ENCODE measurements at places on chromosomes 4 and X.

DNA sequence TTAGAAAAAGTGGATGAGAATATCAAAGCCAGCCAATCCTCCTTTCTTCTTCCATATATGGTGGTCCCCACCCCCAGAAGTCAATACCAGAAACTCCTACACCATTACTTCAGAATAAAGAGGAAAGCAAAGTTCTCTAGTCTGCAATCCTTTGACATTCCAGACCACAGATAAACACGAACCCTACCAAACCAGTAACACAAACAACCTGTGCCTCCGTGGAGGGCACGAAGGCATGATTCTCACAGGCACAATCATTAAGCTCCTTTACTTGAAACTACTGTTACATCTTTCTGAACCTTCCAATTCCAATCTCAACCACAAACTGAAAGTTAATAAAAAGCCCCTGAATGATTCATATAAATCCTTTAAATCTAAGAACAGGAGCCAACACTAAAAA lies 16.3 kb downstream of the MAML3 start:
- no peak for DNase-seq

DNA sequence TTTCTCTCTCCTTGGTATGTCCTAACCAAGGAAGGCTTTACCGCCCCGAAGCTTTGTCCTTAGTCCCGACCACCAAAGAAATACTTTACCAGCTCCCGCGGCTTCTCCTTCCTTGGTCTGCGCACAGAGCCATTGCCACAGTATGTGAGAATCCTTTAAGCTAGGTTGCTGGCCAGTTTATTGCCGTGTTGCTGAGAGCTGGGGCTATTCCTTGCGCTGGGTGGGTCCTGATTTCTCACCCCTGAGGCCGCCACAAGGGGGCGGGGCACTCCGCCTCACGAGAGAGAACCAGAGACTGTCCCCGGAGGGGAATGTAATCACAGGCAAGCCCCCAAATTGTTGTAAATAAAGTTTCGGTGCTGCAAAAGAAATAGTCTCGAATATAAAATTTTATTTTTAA lies 331.0 kb upstream of the PCDH10 start:
- DNase-seq: no peak

DNA sequence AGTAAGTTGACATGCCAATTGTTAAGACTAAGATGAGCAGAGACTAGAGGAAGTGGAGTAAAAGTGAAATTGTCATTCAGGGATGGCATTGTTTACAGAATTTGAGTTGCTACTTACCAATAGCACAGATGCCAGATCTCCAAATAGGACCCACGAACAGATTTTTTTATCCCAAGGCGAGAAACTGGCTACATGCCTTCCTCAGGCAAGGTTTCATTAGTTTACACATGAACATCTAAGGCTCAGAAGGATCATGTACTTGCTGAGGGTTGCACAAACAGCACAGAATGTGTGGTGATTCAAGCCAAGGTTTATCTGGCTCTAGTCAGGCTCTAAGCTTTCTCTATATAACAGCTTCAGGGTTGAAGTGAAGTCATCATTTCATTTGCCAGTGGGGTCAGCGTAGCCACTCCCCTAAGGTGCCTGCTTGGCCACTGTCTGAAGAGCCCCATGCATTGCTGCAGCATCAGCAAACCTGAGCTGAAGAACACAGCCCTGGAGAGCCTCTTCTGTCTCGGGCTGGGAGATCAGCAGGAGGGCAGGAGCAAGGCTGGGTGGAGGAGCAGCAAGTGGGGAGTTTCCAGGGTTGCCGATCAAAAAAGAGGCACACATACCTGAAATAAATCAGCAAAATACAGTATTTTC lies 193.0 kb upstream of the LCORL start:
- DNase-seq: no peak

- DNase-seq: no peak
These were observed 1821.7 kb downstream of the ARAP2 start for GRCh38 chr4:34422472-34423175.

GRCh38 chr4:151955721-151956380 lies 195.0 kb upstream of the GATB start:
- no peak for DNase-seq

DNA sequence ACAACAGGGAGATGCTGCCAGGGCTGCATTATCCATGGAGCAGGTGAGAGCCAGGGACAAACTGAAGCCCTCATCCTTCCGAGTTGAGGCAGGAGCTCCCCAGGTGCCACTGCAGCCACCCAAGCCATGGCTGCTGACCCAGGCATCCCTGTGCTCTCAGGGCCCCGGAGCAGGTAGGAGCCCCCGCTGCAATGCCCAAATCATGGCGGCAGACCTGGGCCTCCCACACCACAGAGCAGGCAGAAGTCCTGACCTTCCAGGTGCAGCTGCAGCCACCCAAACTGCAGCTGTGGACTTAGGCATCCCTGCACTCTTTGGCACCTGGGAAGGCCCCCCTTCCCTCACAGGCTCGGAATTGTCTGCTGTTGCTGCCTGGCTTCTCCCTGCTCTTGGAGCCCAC lies 443.6 kb downstream of the ARAP2 start:
- DNase-seq: no peak

DNA sequence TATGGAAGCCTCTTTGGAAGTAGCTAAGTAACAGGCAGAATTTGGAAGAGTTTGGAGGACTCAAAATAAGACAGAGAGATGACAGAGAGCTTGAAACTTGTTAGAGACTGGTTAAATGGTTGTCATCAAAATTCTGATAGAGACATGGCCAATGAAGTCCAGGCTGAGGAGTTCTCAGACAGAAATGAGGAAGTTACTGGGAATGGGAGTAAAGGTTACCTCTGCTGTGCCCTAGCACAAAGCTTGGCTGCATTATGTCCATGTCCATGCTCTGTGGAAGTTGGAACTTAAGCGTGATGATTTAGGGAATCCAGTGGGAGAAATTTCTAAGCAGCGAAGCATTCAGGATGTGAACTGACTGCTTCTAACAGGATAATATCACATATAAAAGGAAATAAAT lies 146.2 kb upstream of the NDST4 start:
- DNase-seq: no peak

GRCh38 chrX:103101299-103102042 lies 8.5 kb upstream of the NXF3 start:
- no peak for DNase-seq

DNA sequence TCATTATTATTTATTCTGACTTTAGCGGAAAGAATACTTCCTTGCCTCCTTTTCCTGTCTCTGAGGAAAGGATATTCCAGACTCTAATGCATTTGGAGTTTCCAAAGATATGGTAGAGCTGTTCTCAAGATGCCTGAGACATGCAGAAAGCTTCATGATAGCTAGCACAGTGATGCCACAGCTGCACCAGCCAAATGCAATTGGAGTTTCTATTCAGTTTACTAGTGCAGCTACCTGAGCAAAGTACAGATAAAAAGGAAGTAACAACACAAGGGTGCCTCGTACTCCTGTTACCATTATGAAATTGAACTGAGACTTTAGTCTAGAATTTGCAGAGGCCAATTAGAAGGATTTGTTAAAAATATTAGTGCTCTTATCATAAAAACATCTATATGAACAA lies 57.5 kb upstream of the PARM1 start:
- no peak for DNase-seq

DNA sequence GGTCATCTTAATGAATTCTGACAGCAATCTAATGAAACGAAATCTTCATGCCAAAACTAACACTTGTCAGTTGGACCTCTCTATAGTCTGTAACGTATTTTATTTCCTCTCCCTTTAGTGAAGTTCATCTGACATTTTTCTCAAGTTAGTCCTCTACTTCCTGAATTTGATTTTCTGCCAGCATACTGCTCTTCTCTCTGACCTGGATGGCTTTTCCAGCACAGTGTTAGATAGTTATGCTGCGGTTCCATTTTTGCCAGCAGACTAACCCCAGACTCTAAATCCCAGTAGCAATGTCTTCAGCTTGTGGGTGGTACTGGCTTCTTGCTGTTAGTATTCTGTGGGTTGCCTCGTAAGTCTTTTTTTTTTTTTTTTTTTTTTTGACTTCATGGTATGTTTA lies 146.7 kb upstream of the VEGFC start:
- DNase-seq: no peak

DNA sequence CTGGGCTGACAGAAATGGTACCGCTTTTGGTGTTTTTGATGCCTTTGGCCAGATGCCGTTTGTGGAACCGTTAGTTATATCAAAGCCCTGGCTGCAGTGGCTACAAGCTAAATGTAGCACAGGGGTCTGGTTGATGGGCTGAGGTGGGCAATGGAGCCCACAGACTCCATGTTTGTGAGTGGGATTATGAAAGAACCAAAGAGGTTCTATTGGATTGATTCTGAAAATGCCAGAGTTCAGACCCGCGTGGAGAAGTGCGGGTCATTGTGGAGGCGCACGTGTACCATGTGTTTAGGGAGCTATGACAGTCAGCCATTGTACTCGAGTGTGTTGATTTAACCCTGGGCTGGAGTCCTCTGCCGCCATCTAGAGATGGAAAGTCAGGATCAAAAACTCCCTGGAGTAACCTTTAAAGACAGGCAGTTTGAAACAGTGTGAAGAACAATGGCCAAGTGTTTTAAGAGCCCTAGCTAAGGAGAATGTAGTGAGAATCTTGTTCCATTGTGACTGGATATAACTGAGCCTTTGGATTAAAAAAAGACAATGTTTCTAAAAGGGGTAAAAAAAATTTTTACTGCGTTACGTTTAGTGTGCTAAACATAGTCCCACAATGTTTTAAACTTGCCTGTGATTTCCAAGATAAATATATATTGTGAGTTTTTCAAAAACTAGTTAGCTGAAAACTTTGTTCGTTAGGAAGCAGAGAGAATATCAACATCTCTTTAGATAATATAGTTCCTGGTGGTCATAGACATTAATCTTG lies 12.7 kb downstream of the ART3 start:
- peak; percentile 11 for DNase-seq

GRCh38 chr4:98686847-98687246 lies 28.4 kb upstream of the TSPAN5 start:
- DNase-seq: no peak

GRCh38 chrX:65607070-65607742 lies 60.2 kb upstream of the MSN start:
- DNase-seq: peak; percentile 42

DNA sequence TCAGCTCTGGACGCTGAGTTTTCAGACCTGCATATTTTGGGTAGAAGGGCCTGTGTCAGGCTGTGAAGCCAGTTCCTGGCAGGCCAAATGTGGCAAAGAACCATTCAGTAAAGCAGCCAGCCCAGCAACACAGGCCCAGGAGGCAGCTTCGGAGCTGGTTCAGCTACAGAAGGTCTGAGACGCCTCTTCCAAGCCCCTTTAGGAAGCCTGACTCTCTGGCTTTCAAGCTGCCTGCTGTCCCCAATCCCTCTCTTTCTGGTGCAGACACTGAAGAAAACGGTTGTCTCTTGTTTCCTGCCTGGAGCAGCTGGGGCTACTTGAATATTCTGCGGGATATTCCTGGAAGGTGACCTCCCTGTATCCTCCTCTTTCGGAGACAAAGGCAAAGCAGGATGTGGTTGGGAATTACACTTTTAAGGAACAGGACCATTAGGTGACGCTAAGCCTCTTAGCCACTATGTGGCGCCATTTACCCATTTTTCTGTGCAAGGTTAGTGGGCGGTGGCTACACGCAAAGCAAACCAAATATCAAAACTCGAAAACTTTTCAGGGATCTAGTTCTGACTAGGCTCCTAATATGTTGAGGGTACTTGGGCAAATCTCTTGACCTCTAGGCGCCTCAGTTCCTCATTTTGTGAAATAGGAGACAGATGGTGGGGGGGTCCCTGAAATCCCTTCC lies 47.2 kb upstream of the LAS1L start:
- peak; percentile 36 for DNase-seq

GRCh38 chr4:138561906-138562305 lies 319.8 kb upstream of the SLC7A11 start:
- DNase-seq: no peak

DNA sequence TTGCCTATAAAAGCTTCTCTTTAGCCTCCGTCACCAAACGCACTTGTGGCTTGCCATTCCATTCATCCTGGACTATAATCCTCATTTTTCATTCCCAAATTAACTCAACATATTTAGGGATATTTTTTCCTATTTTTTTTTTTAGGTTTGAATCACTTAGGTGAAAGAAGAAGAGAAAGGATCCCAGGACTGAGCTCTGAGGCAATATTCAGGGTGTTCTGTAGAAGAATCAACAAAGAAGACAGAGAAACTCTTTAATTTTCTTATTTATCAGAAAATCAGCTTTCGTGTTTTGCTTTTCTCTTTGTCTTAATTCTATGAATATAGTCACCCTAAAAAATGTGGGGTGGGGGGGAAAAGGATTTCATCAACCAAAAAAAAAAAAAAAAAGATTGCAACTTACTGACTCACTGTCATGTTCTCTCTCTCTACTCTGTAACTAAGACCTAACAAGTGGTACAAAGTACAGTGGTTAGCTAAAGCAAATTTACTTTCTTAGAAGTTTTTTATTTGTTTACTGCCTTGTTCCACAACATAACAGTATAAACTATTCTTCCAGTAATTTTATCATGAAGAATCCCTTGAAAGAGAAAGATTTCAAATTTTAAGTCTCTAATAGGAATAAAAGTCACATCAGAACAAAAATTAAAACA lies 272.0 kb downstream of the DHX15 start:
- DNase-seq: no peak
